ENCODE measurements at places on chromosomes 1 and 21.
A peak's percentile ranks its signal among the peaks of the same experiment; 100 is the strongest.

DNA sequence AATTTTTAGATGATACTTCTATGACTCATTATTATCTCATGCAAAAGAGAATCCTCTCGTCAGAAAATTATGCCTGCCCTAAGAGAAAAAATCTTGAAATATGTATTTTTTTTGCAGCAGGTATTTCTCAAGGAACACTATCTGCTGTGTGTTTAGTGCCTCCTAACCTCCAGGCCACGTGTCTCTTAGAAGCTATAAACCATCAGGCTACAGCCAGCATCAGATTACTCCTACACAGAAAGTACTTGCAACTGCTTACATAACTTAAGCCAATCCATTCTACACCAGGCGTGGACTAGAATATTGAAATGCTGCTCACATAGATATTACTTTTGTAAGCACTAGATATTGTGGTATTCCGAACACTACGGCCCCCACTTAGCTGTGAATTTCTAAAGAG is 933.4 kb downstream of the PLA2G4A start:
- peak; percentile 81 for ATAC-seq

DNA sequence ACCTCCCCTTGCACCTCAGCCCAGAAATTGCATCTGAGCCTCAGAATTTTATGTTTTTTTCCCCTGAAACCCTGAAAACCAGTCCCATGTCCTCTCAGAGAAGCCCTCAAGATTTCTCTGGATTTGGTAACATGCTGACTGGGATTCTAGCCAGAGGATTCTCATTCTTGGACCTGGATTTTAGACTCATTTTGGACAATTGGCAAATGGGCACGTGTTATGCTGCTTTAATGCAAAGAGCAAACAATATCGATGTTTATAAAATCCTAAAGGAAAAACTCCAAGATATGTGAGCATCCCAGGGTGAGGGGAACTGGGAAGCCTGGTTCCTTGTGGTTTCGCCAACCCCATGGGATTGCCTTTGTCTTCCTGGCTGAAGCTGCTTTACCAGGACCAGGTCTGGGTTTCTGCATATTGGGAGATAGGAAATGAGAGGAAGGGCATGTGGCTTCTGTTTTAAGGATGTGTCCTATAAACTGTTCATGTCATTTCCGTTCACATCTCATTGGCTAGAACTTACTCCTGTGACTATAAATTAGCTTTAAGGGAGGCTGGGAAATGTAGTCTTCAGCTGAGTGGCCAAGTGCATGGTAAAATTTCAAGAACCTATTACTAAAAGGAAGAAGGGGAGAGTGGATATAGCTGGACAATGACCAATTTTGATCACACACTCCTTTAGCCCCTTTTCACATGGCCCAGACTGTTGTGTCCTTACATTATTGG is 27.2 kb upstream of the BCL10 start:
- ATAC-seq = no peak

- ATAC-seq = no peak
Measured at GRCh38 chr1:21518774-21519455, 9.7 kb downstream of the ALPL start.

DNA sequence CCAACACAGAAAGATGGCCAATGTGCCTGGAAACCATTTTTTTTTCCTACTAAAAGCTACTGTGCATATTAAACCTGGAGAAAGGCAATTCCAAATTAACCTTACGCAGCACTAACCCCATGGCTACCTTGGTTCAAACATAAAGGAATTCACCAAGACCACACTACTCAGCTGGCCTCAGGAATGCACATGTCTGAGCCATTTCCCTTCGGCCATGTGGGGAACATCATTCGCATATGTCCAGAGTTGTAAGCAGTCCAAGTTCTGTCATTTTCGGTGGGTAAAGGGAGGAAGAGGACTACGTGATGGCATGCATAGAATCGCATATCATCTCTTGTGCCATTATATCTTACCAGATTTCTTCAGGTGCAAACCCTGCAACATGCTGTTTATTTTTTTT is 175.4 kb downstream of the NTMT2 start:
- peak; percentile 96 for ATAC-seq

GRCh38 chr1:211356723-211357407 is 30.2 kb downstream of the TRAF5 start:
- ATAC-seq = peak; percentile 35

DNA sequence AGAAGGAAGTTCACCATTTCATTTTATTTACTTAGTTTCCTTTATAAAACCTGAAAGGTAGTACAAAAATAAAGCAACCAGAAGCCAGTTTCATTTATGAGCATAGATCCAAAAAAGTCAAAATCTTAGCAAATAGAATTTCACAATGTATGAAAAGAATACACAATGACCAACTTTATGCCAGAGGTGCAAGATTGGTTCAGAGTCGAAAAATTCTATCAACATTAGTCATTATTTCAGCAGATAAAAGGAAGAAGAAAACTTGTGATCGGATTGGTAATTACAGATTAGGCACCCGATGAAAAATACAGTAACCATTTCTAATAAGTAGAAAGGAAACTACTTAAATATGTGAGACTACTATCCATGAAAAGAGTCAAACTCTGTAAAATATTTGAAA is 89.1 kb downstream of the ITSN1 start:
- no peak for ATAC-seq

- no peak for ATAC-seq
Measured at GRCh38 chr1:70738624-70739023, 309.0 kb downstream of the PTGER3 start.

- no peak for ATAC-seq
Measured at GRCh38 chr1:23505851-23506250, 21.9 kb upstream of the ASAP3 start.

- peak; percentile 82 for ATAC-seq
Measured at GRCh38 chr1:186033847-186034271, 299.7 kb downstream of the HMCN1 start.

- no peak for ATAC-seq
Measured at GRCh38 chr1:32398401-32398800, 4.2 kb upstream of the BSDC1 start.
